Fibroblast of gingiva (primary cell): ENCODE measurements at places on chromosomes 7 and 10.
A peak's percentile ranks its signal among the peaks of the same experiment; 100 is the strongest.

GRCh38 chr10:117647306-117647705 lies 104.8 kb downstream of the EMX2 start:
- no peak for DNase-seq

DNA sequence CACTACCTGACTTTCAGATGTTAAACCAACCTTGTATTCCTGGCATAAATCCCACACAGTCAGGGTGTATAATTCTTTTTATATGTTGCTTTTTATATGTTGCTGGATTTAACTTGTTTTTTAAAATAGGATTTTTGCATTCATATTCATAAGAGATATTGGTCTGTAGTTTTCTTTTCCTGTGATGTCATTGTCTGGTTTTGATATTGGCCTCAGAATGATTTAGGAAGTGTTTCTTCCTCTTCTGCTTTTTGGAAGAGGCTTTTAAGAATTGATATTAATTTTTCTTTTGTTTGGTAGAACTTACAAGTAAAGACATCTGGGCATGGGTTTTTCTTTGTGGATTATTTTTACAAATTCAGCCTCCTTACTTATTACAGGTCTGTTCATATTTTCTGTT lies 93.1 kb downstream of the CARD11 start:
- DNase-seq = no peak

DNA sequence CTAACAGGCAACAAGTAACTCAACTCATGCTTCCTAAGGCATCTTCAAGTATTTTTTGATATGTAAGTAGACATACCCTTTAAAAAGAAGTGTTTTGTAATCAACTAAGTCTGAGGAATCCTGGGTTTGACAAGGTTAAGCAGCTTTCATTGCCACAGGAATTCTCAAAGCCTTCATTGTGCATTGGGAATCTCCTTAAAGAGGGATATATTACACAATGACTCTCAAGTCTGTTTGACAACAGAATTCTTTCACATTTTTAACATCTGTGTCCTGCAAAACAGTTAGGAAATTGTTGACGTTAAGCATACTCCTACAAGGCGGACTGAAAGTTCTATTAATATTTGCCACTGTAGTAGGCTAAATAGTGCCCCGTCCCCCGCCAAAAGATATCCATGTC lies 71.4 kb downstream of the SGMS1 start:
- peak; percentile 97 for DNase-seq

DNA sequence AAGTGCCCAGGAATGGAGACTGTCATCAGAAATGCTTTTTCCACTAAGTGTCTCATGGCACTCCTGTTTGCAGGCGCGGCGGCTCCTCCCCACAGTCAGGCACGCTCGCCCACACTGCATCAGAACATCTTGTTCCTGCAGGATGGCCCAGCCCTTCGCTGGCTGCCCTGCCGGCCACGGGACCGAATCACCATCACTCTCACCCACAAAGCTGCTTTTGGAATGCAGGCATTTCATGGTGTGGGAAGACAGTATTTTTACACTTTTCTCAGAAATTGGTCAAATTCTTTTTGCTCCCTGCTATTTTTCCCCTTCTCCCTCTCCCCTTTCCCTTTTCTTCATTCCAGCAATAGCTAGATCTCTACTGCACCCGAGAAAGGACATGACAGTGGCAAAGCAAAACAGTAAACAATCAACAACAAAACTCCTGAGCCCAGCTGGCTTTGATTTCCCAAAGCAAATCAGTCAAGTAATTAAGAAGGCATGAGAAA lies 176.1 kb upstream of the TNS3 start:
- peak; percentile 97 for DNase-seq

GRCh38 chr10:21292763-21293517 lies 232.5 kb downstream of the SKIDA1 start:
- peak; percentile 97 for DNase-seq

GRCh38 chr7:36506820-36507219 lies 117.2 kb downstream of the ANLN start:
- no peak for DNase-seq

- DNase-seq = no peak
These were observed 19.0 kb downstream of the ADCY1 start for GRCh38 chr7:45593121-45593541.

- DNase-seq = no peak
These were observed 208.4 kb upstream of the ZMIZ1 start for GRCh38 chr10:78860260-78860914.

DNA sequence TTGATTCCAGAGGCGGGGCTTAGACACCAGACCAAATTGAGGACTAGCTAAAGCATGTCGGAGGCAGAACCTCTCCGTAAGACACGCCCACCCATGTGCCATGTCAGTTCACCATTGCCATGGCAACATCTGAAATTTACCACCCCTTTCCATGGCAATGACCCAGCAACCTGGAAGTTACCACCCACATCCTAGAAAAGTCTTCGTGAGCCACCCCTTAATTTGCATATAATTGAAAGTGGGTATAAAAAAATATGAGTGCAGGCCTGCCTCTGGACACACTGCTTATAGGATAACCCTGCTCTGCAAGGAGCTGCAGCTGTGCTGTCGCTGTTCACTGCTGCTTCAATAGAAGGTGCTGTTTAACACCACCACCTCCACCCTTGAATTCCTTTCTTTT lies 28.0 kb downstream of the TMEM270 start:
- no peak for DNase-seq

- DNase-seq = no peak
These were observed 1.5 kb upstream of the ANTXRL start for GRCh38 chr10:46285300-46285699.

GRCh38 chr10:119233821-119234220 lies 26.4 kb downstream of the GRK5 start:
- peak; percentile 32 for DNase-seq

GRCh38 chr10:23035569-23035968 lies 59.8 kb upstream of the MSRB2 start:
- DNase-seq = no peak

DNA sequence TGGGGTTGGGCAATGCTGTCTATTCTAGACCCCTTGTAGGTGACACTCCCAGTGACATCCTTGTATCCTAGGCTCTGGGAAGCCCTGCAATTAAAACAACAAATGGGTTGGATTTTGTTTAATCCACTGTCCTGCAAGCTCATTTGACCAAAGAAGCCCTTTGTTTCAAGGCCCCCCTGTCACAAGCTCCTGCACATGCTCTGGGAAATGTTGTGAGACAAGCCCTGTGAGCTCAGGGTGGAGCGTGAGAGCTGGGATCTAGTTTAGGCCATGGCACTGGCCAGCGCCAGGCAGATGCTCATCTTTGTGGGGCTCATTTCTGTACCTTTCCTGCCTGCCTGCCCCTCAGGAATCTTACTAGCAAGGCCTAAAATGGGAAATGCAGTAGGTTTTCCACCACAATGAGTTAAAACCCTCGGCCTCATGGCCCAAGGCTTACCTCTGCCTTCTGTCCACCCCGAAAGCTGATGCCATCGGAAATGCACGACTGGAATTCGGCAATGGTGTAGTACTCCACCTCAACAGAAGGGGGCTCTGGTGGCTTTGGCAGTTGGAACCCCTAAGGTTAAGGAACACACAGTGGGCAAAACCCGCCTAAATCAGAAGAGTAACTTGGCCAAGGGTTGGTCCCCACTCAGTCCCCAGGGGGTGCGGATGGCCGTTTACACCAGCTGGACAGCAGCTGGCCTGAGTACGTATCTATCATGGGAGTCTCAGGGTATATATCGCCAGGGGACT lies 112.0 kb downstream of the NEURL1 start:
- peak; percentile 67 for DNase-seq

- DNase-seq = no peak
These were observed 11.3 kb upstream of the ATXN7L1 start for GRCh38 chr7:105887569-105888189.

- DNase-seq = no peak
These were observed 335.2 kb upstream of the SEMA3D start for GRCh38 chr7:85522070-85522469.

DNA sequence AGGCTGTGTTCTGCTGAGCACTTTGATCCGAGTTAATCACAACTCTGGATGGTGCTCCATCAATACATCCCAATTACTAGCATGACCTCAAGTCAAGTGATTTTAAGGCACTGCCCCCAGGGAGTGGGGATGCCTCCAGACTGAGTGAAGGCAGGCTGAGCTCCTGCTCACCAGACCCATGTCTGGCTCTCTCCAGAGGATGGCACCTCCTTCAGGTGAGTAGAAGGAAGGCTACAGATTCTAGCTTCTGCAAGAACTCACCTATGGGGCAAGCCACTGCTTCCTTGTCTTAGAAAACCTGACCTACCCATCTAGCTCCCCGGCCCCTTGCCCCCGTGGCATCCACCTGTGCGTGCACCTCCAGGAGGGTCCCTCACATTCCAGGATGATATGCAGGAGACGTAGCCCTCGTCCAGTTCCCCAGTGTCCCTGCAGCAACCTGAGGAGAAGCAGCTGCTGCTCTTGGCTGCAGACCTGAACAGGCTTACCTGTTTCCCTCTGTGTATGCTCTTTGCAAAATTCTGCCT lies 390.3 kb downstream of the GRID1 start:
- no peak for DNase-seq

DNA sequence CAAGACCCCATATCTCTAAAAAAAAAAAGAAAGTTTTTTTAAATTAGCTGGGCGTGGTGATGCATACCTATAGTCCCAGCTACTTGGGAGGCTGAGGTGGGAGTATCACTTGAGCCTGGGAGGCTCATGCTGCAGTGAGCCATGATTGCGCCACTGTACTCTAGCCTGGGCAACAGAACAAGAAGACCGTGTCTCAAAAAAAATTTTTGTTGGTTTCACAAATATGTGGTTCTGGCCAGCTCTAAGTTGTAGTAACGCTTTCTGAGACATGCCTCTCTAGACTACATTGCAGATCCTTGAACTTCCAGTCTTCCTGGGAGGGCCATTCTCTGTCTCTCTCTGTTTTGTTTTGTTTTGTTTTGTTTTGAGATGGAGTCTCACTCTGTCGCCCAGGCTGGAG lies 24.6 kb upstream of the RHBDD2 start:
- DNase-seq = peak; percentile 90

DNA sequence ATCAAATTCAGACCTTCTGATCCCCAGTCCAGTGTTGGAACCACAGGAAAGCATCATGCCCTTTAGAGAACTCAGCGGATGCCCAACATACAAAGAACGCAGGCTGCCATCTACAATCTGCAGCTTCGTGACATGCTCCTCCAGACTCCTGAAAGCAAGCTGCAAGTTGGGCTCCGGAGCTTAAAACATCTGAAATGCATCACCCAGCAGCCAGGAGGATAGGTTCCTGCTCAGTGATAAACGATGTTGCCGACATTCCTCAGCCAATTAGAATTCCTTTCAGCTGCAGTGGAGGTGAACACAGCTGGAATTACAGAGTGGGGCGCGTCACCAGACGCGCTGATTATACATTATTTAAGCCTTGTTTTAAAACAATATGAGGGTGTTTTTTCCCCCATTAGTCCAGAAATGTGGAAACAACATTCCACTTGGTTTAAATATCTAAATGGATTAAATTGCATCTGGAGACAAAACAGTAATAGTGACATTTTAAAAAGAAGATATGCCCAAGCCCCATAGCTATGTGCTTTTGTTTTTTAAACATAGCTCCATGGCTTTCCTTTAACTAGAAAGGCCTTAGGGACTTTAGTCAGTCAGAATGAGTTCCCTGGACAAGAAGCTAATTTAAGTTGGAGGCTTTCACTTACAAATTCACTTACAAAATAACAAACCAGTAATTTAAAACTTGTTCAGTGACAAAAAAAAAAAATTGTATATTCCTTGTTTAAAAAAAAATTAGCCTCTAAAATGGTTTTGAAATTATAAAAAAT lies 6.3 kb downstream of the SMURF1 start:
- peak; percentile 58 for DNase-seq

DNA sequence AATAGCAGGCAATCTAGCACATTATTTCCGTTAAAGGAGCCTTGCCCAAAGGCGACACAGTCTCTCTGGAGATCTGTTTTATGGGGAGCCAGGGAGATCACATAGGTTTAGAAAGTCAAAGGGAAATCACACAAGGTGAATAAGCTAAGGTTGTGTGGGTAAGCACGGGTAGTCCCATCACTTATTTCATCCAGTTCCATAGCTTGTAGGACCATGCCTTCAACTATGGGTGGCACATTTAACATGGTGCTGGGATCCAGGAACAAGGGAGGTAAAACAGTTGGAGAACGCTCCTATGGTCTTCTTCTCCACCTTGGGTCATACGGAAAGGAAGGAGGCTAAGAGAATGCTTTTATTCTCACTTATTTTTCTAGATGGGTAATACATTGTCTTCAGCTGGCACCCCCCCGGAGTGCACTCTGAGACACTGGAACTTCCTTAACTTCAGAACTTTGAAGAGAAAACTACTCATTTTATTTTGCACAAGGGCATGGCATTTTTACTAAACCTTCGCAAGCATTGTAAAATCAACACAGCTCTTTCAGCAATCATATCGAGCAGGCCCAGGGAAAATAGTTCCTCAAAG lies 435.4 kb downstream of the KIF20B start:
- no peak for DNase-seq

GRCh38 chr10:96747734-96748550 lies 27.6 kb upstream of the PIK3AP1 start:
- DNase-seq = no peak

- DNase-seq = no peak
These were observed 129.7 kb downstream of the ADRA2A start for GRCh38 chr10:111206521-111206920.

DNA sequence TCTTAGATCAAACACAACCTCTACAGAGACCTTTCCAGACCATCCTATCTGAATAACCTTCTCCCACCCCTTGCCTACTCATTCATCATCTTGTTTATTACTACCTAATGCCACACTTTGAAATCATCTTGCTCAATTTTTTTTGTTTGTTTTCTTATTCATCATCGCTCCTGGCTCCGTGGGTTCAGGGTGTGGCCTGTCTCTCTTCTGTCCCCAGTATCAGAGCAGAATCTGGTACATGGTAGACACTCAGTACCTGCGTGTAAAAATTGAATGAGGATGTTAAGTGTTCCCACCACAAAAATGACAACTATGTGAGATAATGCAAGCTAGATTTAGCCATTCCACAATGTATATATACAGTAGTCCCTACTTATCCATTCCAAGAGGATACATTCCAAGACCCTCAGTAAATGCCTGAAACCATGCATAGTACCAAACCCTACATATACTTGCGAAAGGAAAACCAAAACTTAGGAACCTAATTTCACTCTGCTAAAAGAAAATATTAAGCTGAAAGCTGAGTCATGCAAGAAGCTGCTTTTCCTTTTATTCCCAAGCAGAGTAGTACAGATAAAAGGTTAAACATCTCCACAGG lies 72.1 kb upstream of the SEC61G start:
- DNase-seq = no peak

GRCh38 chr7:139332697-139333359 lies 8.3 kb upstream of the FMC1 start:
- no peak for DNase-seq

DNA sequence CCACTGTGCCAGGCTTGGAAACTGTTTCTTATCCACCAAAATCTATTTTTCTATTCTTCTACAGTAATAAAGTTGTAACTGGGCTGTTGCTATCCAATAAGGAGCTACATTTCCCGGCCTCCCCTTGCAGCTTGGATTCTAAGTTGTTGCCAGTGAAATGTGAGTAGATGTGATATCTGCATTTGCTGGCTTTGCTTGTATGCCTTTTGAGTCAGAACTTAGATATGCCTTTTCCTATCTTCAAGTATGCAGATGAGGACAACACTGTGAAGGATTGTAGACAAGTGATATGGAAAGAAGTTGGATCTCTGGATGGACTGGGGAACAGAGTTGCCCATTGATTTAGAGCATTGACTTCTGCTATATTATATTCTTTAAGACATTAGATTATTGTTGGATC lies 236.9 kb downstream of the REEP3 start:
- no peak for DNase-seq

- DNase-seq = no peak
These were observed 84.9 kb downstream of the NAMPT start for GRCh38 chr7:106199813-106200364.
